ENCODE measurements at places on chromosomes 1 and 21. TPM values are rescaled to one million over a fixed set of nuclear protein-coding genes. Genes with fewer than 3 reads are reported as not detected.

The CR1L gene
- polyA plus RNA-seq: not detected

The OR2G6 gene
- not detected for polyA plus RNA-seq

The CD1B gene
- polyA plus RNA-seq: not detected

The RGS18 gene
- 1.4 TPM for polyA plus RNA-seq

The KRTAP12-2 gene
- not detected for polyA plus RNA-seq

The RGSL1 gene
- polyA plus RNA-seq: not detected

The AUNIP gene
- 1.2 TPM for polyA plus RNA-seq

The ADAMTSL4 gene
- polyA plus RNA-seq: 31.4 TPM

The RPS8 gene
- polyA plus RNA-seq: 3,127 TPM
